Mesothelial cell of epicardium (in vitro differentiated cells): ENCODE measurements at places on chromosomes 5 and 9. TPM values are rescaled to one million over a fixed set of nuclear protein-coding genes. Genes with fewer than 3 reads are reported as not detected.

SEPTIN8 gene
- total RNA-seq = 54.9 to 58.9 TPM (median 58.6 TPM) in 3 replicates

RASGEF1C gene
- total RNA-seq = 0.36 to 0.58 TPM (median 0.42 TPM) in 3 replicates

DNA sequence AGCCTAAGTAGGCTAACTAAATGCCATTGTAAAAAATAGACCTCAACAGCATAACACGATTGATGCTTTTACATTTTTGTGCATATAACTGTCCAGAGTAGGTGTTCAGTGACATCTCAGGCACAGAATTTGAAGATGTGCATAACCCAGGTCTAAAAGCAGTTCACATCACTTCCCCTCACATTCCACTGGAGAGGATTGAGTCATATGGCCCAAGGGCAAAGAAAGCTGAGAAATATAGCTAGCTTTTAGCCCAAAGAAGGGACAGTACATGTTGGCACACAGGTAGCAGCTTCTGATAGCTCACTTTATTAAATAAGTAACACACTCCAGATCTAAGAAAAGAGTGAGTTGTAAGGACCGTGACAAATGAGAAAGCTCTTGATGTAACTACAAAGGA, 2259.5 kb upstream of the WWC1 start:
- peaks cover 22% of the 10 kb centered on the region for H3K4me1 ChIP-seq
- H3K36me3 ChIP-seq = no peaks in the 10 kb centered on the region
- DNase-seq = no peak
- peak overlapping the region; percentile 64 for H3K27ac ChIP-seq
- H3K27me3 ChIP-seq = no peaks in the 10 kb centered on the region

GRCh38 chr9:115969096-115969495, 184.5 kb upstream of the PAPPA start:
- H3K27me3 ChIP-seq = no peaks in the 10 kb centered on the region
- no peak overlapping the region for H3K4me3 ChIP-seq
- DNase-seq = no peak
- H3K36me3 ChIP-seq = no peaks in the 10 kb centered on the region
- no peaks in the 10 kb centered on the region for H3K4me1 ChIP-seq

DNA sequence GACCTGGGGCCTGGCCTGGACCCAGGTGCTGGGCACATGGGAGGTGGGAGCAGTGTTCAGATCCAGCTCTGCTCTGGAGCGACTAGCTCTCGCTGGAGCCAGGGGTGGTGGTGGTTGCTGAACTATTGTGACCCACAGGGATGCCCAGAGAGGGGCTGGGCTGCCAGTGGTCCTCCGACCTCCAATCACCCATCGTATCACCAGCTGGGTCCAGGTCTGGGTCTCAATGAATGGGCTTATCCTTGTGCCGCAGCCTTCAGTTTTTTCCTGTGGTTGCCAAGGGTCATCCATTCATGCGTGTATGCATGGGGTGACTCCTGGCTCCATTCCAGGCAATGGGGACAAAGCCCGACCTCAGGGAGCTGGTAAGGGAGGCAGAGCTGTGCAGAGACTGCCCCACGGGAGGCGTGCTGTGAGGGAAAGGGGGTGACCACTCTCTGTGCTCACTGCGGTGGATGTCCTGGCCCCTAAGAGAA, 68.6 kb upstream of the RNF130 start:
- no peaks in the 10 kb centered on the region for H3K4me1 ChIP-seq
- no peak overlapping the region for H3K4me3 ChIP-seq
- no peaks in the 10 kb centered on the region for H3K36me3 ChIP-seq
- H3K27ac ChIP-seq = no peak overlapping the region

DNA sequence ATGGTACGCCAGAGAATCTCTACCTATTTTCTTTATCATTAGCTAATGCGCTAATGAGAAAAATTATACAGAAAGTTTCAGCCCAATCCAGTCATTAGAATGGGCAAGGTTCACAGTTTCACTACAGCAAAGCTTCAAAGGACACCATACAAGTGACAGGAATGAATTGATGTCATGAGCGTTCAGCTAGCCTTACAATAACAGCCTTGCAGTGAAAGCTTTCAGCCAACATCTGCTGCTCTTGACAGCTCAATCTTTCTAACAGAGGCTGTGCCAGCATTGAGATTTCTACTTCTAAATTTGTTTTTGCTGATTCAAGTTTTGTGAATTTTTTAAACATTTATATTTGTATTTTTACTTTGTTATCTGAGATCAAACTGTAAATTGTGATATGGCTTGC, 302.4 kb upstream of the FAM174A start:
- no peak overlapping the region for H3K4me3 ChIP-seq
- H3K36me3 ChIP-seq = no peaks in the 10 kb centered on the region
- no peak overlapping the region for H3K27ac ChIP-seq
- H3K4me1 ChIP-seq = no peaks in the 10 kb centered on the region

DNA sequence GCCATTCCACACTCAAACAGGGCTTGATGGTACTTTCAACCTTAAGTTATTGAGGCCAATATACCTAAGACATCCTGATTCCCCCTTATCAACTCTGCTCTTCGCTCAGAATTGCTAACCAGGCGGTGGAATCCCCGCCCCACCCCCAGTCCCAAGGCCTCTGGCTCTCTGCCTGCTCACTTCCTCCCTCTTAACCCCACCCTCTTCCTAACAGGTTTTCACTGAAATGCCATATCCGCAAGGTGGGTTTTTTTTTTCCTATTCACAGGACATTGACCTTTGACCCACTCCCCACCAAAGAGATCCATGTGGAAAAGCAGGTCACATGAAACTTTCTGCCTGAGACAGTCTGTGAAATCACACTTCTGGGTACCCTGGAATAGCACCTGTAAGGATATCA, 66.6 kb upstream of the IFNK start:
- DNase-seq = no peak
- no peak overlapping the region for H3K4me3 ChIP-seq
- no peaks in the 10 kb centered on the region for H3K27me3 ChIP-seq
- H3K27ac ChIP-seq = no peak overlapping the region

- no peak overlapping the region for H3K27ac ChIP-seq
- H3K4me1 ChIP-seq = peaks cover 6% of the 10 kb centered on the region
- peaks cover 57% of the 10 kb centered on the region for H3K27me3 ChIP-seq
These were observed 30.1 kb upstream of the PDE8B start for GRCh38 chr5:77180167-77181081.

DNA sequence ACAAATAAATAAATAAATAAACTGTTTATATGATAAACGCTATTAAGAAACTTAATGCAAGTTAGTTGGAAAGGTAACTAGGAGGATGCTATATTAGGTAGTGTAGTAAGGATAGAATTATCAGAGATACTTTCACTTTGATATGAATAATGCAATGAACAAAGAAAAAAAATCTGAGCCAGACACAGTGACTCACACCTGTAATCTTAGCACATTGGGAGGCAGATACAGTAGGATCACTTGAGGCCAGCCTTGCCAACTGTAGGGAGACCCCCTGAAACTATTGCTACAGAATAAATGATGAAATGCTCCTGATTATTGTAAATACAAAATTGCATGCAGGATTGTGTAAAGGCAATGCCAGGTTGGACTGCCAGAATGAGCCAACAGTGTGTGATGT, 109.2 kb downstream of the ANXA2R start:
- peaks cover 2% of the 10 kb centered on the region for H3K36me3 ChIP-seq
- peaks cover 8% of the 10 kb centered on the region for H3K27me3 ChIP-seq
- no peak for DNase-seq
- H3K27ac ChIP-seq = no peak overlapping the region
- no peaks in the 10 kb centered on the region for H3K4me1 ChIP-seq
